ENCODE measurements at places on chromosomes 2 and 18. TPM values are rescaled to one million over a fixed set of nuclear protein-coding genes. Genes with fewer than 3 reads are reported as not detected.

The BOLL gene
- total RNA-seq: not detected

DNA sequence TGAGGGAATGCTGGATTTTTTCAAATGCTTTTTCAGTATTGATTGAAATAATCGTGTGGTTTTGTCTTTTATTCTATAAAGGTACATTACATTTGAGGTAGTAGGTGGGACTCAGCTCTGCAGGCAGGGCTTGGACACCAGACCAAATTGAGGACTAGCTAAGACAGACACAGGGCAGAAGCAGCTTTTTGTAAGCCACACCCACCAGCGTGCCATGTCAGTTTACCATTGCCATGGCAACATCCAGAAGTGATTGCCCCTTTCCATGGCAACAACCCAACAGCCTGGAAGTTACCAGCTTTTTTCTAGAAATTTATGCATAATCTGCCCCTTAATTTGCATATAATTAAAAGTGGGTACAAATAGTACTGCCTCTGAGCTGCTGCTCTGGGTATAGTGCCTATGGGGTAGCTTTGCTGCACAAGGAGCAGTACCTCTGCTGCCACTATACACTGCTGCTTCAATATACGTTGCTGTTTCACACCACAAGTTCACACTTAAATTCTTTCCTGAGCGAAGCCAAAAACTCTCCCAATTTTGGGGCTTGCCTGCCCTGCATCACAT, 23.6 kb upstream of the VWA3B start:
- no peak for DNase-seq
- no peak overlapping the region for H3K4me3 ChIP-seq
- H3K4me1 ChIP-seq: no peaks in the 10 kb centered on the region
- no peak overlapping the region for H3K27ac ChIP-seq

DNA sequence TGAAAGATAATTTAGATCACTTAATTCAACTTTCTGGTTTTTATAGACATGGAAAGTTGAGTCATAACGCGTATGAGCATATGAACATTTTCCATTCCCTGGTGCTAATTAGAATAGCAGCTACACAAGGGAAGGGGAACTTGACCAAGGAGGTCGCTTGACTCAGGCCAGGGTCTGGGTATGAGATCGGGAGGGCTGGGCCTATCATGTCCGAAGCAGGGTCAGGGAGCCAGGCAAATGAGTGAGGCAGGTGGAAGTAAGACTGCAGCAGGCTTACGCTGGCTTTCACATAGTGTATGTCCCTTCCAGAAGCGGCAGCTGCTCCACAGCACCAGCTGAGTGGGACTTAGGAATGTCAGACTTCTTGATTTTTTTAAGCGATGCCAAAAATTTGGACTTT, 14.7 kb downstream of the RALB start:
- H3K4me3 ChIP-seq: no peak overlapping the region
- H3K27ac ChIP-seq: no peak overlapping the region
- DNase-seq: no peak
- H3K36me3 ChIP-seq: no peaks in the 10 kb centered on the region

- no peak for DNase-seq
- H3K4me3 ChIP-seq: no peak overlapping the region
- peaks cover 22% of the 10 kb centered on the region for H3K4me1 ChIP-seq
- no peaks in the 10 kb centered on the region for H3K27me3 ChIP-seq
- no peaks in the 10 kb centered on the region for H3K36me3 ChIP-seq
These were observed 387.6 kb downstream of the NBAS start for GRCh38 chr2:15173501-15173900.
